ENCODE measurements at places on chromosomes 12 and 14. TPM values are rescaled to one million over a fixed set of nuclear protein-coding genes. Genes with fewer than 3 reads are reported as not detected.

Gene ACSM4
- total RNA-seq, result not detected

Gene FLRT2
- total RNA-seq, result 8.0 TPM

Gene NUAK1
- total RNA-seq, result 25.8 TPM

Gene TAS2R9
- total RNA-seq, result not detected

Gene OR6C3
- total RNA-seq, result not detected

Gene PRR4
- 0.37 TPM for total RNA-seq

Gene CAPZA3
- total RNA-seq, result 0.14 TPM

Gene MIP
- not detected for total RNA-seq

Data from smooth muscle cell of bladder (primary cell).